ENCODE measurements at places on chromosomes 16 and 17.

GRCh38 chr17:78144147-78144719 lies 2.0 kb upstream of the C17orf99 start:
- no peak for DNase-seq

DNA sequence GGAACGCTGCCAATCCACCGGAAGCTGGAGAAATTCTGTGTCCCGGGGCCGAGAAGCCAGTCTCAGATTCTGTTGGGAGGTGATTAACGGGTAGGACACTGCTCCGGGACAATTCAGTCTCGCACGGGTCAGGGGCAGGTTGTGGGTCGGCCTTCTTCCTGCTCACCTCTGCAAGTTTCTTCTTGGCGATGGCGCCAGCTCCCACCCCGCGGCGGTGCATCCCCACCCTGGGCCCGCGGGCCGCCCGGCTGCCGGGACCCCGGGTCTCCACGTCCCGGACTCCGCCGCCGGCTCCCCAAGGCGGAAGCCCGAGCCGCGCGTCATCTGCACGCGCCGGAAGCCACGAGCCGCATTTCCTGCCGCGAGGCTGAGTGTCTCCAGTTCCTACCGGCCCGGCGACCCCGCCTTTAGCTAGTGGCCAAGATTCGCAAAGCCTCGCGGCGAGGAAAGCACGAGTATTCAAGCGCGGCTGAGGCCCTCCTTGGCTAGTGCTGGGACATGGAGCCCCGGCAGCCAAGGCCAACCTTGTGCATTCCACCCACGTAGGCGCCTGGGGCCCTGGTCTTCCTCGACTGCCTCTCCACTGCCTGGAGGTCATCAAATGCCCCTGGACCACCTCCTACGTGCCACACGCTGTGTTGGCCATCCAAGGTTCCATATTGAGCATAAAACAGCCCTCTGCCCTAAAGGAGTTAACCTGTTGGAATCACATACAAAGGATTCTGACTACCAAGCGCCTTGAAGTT lies at the start of gene SNF8:
Gene SNF8, minus strand, starts transcription at position 328 of the 746 bp plus-strand sequence. Its CDS starts 108 bp downstream, at position 220.
- DNase-seq: peak; percentile 52

GRCh38 chr17:61872099-61872498 lies 8.8 kb upstream of the BRIP1 start:
- no peak for DNase-seq

DNA sequence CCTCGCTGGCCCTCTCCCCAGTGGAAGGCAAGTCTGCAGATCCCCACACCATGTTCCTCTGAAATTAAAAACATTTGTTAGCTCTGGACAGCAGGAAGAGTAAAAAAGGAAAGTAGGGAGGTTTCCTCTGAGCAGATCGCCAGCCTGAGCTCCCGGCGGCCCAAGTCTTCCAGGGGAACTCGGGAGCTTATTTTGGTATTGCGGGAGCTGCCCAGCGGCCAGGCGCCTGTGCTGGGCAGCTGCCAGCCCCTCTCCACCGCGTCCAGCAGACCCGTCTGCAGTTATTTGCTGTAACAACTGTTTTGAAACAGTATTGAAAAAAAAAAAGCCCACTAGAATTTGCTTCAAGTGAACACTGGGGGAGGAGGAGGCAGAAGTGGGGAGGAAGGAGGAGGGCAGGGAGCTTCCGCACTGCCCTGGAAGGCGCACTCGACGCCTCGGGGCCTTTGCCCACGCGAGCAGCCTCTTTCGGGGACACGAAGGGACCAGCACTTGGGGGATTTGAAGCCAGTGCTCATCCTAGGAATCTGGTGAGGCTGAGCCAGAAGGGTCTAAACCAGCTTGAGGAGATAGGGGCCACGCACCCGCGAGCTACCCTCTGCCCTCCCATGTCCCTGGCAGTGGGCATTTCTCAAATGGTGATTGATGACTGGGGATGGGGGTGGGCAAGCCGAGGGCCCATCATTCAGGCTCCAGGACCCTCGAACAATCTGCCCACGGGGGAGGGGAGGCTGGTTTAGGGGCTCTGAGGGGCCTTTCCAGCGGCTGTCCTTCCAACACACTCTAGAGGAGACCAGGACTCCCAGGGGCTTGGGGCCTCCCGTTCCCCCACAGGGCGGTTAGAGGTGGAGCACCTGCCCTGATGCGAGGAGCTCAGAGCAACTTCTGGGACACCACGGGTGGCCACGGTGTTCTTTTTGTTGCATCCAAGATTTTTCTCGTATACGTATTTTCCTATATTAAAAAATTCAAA lies 3.0 kb upstream of the BAHCC1 start:
- no peak for DNase-seq

DNA sequence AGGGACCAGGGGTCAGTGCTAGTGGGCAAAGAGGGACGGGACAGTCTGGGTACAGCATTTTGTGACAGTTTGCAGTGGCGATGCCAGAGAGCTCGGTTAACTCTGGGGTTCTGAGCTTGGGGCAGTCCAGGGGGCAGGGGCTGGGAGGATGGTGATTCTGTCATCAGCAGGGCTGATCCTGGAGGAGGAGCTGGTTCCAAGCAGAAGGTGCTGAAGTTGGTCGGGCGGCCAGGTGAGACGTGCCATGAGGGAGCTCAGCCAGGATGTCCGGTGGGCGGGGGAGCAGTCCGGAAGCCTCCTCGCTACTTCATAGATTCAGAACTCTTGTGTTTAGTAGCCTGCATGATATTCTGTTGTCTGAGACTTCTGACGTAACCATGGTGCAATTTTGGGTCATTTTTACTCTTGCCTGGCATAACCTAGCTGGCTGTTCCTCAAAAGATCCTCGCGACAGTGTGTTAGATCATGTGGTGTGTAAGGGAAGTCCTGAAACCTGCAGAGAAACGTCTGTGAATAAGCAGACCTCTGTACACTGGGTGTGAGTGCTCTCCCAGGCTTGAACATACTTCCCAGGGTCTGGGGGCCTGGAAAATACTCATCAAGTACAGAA lies 122.0 kb downstream of the CLEC16A start:
- DNase-seq: no peak

- no peak for DNase-seq
These were observed 71.0 kb downstream of the COPRS start for GRCh38 chr17:31787857-31788570.

DNA sequence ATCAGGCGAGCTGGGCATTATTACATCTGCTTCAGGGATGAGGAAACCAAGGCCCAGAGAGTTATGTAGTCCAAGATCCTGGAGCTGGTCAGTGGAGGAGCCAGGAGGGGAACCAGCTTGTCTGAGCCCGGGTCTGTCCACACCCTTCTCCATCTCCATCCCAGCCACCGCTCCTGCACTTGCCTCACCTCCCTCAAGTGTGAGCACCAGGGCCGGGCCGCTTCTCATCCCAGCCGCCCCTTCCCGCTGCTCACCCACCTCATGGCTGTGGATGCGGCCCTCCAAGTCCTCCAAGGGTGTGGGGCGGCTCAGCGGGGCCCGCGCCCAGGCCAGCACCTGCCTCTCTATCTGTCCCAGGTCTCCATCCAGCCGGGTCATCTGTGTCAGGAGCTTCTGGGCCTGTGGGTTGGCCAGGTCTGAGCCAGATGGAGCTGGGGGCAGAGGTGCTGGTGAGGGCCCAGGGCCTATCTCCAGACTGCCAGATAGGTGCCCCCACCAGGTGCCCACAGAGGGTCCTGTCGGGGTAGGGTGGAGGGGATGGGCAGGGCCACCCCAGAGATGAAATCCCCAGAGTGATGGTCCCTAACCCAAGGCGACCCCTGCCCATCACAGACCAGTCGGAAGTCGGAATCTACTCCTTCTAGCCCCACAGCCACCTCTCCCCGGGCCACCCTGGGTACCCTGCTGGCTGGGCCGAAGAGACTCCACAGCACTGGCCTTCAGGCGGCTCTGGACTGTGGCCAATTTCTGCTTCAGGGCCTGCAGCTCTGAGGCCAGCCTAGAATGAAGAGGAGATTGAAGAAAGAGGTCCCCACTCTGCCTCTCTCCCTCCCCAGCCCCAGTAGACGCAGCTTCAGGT lies 9.4 kb downstream of the EVPL start:
- no peak for DNase-seq

GRCh38 chr17:80092959-80093358 lies 8.4 kb upstream of the GAA start:
- DNase-seq: no peak

DNA sequence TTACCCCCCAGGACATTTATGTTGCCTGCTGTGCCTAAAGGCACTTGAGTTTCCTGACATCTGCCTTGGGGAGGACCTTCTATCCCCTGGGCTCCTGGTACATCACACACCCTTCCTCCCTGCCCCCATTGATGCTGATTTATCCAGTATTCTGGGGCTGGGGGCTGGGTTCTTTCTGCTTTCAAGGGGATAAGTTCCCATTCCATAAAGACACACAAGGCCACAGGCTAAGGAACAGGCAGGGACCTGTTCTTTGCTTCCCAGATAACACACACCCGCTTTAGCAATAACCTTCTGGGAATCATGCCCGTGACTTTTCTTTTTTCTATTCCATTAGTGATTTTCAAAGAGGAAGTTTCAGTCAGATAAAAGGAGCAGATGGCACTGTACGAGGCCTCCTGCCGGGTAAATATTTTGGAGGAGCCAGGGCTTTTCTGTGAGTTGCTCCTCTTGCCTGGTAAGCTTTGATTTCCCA lies 30.6 kb downstream of the CHD9 start:
- no peak for DNase-seq

GRCh38 chr16:74633686-74634085 lies 26.8 kb upstream of the GLG1 start:
- DNase-seq: no peak

- DNase-seq: no peak
These were observed 150.6 kb downstream of the CLEC16A start for GRCh38 chr16:11094857-11095565.

GRCh38 chr17:55089256-55089655 lies 120.7 kb downstream of the STXBP4 start:
- no peak for DNase-seq

DNA sequence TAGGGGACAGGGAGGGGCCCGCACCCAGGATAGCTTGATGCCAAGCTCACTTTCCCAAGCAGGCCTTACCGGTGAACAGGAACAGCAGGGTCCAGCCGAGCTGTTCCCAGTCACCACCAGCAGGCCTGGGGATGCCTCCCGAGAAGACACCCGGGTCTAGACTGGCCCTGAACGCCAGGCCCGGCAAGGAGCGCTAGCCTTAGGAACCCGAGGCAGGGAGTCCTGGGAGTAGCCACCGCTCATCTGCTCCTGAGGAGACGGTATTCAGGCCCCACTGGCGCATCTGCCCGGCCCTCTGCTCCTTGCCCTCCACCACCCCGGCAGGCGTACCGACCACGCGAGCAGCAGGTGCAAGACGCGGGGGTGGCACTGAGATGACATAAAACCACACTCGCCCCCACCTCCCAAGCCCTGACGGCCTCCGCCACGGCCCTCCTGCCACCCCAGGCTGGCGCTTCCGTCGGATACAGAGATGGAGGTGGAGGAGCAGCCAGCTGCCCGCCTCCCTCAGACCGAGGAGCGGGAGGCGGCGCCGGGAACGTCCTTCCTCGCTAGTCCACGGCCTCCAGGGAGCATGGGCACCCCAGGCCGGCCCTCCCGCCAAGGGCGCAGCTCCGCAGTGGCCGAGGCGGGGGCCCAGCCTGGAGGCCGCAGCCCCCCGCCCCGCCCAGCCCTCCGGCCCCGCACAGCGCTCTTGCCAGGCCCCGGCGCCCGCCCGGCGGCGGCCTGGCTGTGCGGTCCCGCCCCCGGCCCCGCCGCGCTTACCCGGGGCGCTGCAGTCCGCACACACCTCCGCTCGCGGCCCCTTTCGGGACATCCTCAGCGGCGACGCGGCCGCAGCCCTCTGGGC lies 661 bp downstream of the GIT1 start:
- no peak for DNase-seq

DNA sequence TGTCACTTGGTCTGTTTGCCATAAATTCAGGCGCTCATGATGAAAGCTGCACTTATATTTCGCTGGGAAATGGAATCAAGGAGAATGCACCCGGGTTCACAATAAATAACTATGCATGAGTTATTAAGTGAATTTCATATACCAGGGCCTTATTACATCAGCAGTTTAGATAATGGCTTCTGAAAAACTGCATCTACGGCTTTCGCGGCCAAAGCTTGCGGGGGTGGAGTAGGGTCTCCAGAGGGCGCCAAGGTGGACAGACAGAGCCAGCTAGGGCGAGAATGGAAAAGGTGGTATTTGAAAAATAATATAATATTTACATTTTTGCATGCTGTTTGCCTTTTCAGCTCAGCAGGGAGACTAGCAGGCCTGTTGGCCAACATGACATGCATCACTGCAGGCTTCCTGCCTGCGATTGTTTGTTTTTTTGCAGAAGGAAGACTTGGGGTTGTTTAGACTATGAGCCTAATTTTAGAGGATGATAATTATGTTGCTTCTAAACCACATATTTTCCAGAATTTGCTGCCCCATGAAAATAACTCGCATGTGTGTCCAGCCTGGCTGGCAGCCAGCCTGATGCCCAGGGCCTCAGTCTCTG lies 173.8 kb upstream of the IRX3 start:
- DNase-seq: no peak

DNA sequence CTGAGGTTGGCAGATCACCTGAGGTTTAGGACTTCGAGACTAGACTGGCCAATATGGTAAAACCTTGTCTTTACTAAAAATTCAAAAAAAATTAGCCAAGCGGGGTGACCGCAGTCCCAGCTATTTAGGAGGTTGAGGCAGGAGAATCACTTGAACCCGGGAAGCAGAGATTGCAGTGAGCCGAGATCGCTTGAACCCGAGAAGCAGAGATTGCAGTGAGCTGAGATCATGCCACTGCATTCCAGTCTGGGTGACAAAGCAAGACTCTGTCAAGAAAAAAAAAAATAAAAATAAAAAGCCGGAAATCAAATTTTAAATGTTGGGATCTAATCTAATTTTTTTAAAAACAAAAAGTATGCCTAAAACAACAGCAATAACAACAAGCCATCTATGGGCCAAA lies 56.3 kb downstream of the ABCC1 start:
- no peak for DNase-seq

GRCh38 chr17:63999680-64000531 lies 1.8 kb downstream of the PRR29 start:
- DNase-seq: no peak

DNA sequence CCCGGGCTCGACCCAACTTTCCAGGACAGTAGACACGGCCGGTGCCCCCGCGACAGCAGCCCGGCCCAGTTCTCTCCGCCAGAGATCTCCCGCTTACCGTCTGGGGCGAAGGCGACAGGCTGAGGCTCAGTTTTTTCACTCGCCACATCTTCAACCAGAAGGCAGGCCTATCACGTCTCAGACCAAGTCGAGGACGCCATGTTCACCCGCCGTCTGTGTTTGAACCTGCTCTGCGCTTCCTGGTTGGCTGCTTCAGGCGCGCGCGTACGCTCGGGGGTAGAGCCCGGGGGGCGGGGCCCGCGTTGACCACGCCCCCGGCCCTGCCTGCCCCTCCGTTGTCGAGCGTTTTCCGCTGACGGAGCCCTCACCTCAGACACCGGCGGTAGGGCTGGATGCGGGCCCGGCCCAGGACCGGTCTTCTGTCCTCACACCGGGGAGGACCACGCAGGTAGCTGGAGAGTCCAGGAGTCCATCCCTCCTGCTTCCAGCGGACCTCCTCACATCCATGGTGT lies at the start of gene SPAG5:
Gene SPAG5, minus strand, starts transcription at position 227 of the 512 bp plus-strand sequence. Its CDS starts 79 bp downstream, at position 148.
- DNase-seq: peak; percentile 66

GRCh38 chr17:35543856-35544255 lies 6.4 kb upstream of the SLFN12L start:
- DNase-seq: no peak

- DNase-seq: no peak
These were observed 8.9 kb downstream of the HID1 start for GRCh38 chr17:74963656-74964055.
